ENCODE measurements at places on chromosomes 12 and 14. TPM values are rescaled to one million over a fixed set of nuclear protein-coding genes. Genes with fewer than 3 reads are reported as not detected.

SSPN gene
- total RNA-seq, result 114 TPM

FOXG1 gene
- total RNA-seq, result not detected

PTGER2 gene
- 2.4 TPM for total RNA-seq

PROX2 gene
- not detected for total RNA-seq

TMEM253 gene
- 0.82 TPM for total RNA-seq

TCTN1 gene
- 33.1 TPM for total RNA-seq

POTEM gene
- total RNA-seq, result not detected

OR4E2 gene
- total RNA-seq, result not detected

NRXN3 gene
- 1.9 TPM for total RNA-seq

CAPZA3 gene
- not detected for total RNA-seq

GARIN6 gene
- not detected for total RNA-seq

SLCO1C1 gene
- total RNA-seq, result 2.0 TPM

LMNTD1 gene
- 0.82 TPM for total RNA-seq

SYCP3 gene
- total RNA-seq, result not detected

STAC3 gene
- total RNA-seq, result 2.7 TPM

CD163L1 gene
- 10.5 TPM for total RNA-seq

A2M gene
- 687 TPM for total RNA-seq

CIROP gene
- total RNA-seq, result not detected

CCDC197 gene
- total RNA-seq, result not detected

SUSD6 gene
- total RNA-seq, result 21.8 TPM

FZD10 gene
- 0.12 TPM for total RNA-seq

DUSP16 gene
- 11.5 TPM for total RNA-seq

CNOT2 gene
- 44.8 TPM for total RNA-seq

PARPBP gene
- 0.81 TPM for total RNA-seq

NPFF gene
- total RNA-seq, result not detected

KICS2 gene
- 5.1 TPM for total RNA-seq

OTX2 gene
- total RNA-seq, result not detected

TAS2R46 gene
- total RNA-seq, result 0.81 TPM

FAIM2 gene
- 6.4 TPM for total RNA-seq

C1RL gene
- 23.0 TPM for total RNA-seq

MLF2 gene
- 118 TPM for total RNA-seq

ANO2 gene
- 11.5 TPM for total RNA-seq

KRT80 gene
- total RNA-seq, result 0.44 TPM

USP5 gene
- 63.4 TPM for total RNA-seq

CISTR gene
- 1.4 TPM for total RNA-seq

CLEC6A gene
- total RNA-seq, result not detected

TMX1 gene
- total RNA-seq, result 14.7 TPM

SLC24A4 gene
- 0.26 TPM for total RNA-seq

TBC1D30 gene
- 3.0 TPM for total RNA-seq

TMEM119 gene
- total RNA-seq, result 4.3 TPM

GXYLT1 gene
- total RNA-seq, result 6.3 TPM

GPR135 gene
- total RNA-seq, result 2.7 TPM

RNF41 gene
- total RNA-seq, result 49.4 TPM

GALNT6 gene
- 4.4 TPM for total RNA-seq

PUS7L gene
- 6.8 TPM for total RNA-seq

C14orf180 gene
- 26.6 TPM for total RNA-seq

LHX5 gene
- total RNA-seq, result not detected

RNF31 gene
- 41.7 TPM for total RNA-seq

ZCCHC8 gene
- total RNA-seq, result 10.9 TPM

C12orf50 gene
- not detected for total RNA-seq

SIX4 gene
- 3.8 TPM for total RNA-seq

SLC35F4 gene
- not detected for total RNA-seq

TMEM52B gene
- total RNA-seq, result not detected

FAM222A gene
- 14.5 TPM for total RNA-seq

CIDEB gene
- total RNA-seq, result 6.4 TPM
